ENCODE measurements at places on chromosomes 5 and 9.

DNA sequence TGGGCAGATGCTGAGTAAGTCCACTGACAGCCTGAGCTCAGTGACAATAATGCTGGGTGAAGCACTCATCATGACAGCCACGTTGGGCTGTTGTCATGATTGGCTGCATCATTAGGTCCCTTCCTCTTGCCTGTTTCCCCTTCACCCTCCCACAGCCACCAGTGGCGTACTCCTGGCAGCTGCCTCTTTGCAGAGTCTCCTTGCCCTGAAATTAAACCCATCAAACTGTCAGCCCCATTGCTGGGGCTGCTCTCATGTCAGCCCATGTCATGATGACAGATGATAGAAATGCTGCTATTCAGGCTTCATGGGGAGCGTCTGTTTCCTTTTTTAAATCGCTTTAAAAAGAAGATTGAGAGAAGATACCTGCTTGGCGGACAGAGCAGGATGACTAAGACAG is 327.4 kb downstream of the AGTPBP1 start:
- DNase-seq: no peak

DNA sequence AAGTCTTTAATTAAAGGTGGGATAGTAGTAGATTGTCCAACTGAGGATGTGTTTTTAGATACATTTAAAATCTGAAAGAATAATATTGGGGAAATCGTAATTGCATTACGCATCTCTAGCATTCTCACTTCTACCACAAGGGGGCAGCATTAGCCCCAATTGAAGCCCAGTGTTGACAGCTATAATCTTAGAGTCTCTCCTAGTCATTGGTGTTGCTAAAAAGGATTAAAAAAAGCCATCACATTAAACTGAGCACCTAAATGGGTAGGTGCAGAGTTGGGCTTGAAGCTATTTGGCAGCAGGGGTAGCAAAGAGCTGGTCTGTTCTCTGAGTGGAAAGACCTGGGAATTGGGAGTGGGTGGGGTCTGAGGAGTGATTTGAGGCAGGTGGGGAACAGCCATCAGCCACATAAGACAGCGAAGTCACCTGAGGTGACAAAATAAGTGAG is 177.2 kb downstream of the OSTF1 start:
- DNase-seq: peak; percentile 34

DNA sequence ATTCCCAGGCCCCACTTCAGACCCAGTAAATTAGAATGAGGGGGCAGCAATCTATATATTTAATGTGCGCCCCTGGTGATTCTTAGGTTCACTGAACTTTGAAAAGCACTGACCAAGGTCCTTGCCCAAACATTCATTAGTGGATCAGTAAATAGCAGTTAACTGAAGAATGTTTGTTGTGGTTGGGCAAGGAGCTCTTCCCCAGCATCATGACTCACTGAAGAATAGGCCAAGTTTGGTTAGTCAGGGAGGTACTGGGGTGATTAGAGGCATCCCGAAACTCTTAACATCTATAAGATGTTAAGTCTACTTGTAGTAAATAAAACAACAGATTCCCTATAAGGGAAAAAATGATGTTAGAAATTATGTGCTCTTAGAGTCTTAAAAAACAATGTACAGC is 833 bp upstream of the MROH2B start:
- no peak for DNase-seq

DNA sequence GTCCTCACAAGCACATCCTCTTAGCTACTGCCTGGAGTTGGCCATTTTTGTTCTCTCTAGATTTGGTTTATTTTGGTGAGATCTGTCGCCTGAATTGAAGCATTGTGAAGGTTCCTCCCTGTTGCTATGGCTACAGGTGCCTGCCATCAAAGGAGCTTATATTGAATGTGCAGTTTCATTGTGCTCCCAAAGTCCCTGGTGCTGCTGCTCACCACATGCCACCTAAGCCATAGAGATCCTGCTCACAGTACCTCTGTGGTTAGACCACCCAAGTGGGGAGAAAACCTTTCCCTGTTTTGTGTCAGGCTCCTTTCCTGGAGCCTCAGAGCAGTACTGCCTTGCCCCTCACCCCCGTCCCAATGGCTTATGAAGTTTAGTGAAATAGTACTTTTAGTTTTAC is 383.4 kb downstream of the TMEM38B start:
- no peak for DNase-seq

DNA sequence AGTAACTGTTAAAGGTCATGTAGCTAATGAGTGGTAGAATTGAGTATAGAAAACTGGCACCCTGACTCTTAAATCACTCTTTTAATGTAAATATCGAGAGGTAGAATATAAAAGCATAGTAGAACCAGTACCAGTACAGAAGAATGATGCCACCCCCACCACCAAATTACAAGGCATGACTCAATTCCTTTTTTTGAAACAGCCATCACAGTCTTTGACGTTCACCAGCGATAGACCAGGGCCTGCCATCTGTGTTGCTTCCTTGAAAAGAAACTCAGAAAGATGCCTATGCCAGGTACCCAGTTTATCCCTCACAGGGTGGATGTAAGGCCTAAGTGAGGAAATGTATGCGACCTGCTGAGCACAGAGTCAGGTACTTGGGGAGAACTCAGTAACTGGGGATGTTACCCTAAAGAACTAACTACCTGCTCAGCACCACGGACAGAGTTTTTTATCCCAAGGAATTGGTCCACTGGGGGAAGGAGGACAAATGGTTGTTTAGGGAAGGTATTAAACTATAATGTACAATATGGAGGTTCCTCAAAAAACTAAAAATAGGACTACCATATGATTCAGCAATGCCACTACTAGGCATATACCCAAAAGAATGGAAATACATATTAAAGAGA is 116.5 kb downstream of the BRINP1 start:
- no peak for DNase-seq

- DNase-seq: no peak
Observed at GRCh38 chr5:149628221-149628620, 46.9 kb downstream of the ARHGEF37 start.

GRCh38 chr9:129702589-129703520 is 37.4 kb downstream of the PRRX2 start:
- no peak for DNase-seq

All from activated CD4-positive, alpha-beta T cell treated with anti-CD3 and anti-CD28 coated beads, Interleukin-2, amount 50 U/mL, for 1 hour (primary cell).